ENCODE measurements at places on chromosomes 2 and 18.

DNA sequence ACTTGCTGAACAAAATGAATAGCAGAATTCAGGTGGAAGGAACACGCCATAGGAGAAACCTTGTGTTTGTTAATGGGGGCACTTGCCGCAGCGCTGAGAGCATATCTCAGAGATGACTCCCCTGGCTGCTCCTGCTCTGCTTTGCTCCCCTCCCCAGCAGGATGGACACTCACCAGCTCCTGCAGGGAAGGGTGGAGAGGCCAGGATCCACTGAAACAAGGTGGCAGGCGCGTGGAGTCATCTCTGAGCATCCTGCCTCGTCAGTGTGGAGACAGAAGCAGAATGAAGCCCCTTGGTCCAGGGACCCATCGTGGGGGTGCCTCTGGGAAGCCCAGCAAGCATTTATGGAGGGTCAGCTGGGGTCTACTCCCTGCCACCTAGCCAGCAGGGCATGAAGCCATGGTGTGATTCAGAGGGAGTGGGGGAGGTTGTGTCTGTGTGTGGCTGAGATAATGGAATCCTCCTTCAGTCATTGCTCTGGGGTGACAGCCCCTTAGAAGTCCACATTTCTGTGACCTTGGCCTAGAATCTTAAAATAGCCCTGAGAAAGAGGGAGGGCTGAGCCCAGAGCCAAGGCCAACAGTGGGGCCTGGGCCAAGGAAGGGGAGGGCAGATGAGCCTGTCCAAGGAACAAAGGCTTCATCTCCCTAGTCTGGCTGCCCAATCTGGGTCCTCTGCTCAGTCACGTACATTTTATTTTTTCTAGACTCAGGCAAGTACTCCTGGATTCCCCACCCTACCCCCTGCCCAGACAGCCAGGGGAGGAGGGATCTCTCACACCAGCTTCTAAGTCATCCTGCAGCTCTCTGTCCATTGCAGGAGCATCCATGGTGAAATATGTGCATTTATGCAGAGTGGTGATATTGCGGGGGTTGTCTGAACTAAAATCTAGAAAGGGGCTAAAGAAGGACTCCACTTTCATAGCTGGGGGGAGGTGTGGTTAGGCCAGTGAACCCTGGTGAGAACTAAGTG is 215.4 kb downstream of the ZBTB7C start:
- DNase-seq = no peak

GRCh38 chr2:170530284-170530745 is 184.8 kb upstream of the SP5 start:
- no peak for DNase-seq

DNA sequence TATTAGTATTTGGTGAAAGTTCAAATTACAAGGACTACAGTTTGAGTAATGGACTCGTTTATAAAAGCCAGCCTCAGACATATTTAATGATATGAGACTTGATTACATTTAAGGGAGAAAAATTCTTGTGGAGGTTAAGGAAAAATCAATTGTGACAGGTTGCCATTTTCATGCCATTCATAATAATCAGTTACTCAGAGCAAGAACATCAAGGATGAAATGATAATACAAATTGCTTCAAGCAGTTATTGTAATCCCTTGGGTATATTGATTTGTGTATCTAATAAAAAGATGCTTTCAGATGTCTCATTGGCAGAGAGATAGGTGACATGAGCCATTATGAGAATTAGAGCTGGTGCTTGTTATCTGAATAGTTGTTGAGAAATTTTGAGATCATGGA is 153.6 kb downstream of the ATP9B start:
- no peak for DNase-seq

GRCh38 chr2:223668302-223668998 is 66.3 kb upstream of the SCG2 start:
- no peak for DNase-seq

DNA sequence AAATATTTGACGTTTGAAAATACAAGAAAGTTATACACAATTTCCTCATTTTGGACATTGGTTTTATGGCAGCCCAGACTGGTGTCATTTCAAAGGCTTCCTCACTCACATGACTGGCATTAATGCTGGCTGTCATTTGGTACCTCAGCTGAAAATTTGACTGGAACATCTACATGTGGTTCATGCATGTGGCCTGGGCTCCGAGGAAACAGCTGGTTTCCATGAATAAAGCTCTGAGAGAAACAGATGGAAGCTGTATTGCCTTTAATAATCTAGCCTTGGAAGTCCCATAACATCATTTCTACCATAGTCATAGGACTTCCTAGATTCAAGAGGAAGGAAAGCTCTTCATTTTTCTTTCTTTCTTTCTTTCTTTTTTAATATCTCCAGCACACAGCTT is 42.9 kb upstream of the RIT2 start:
- DNase-seq = no peak

- DNase-seq = no peak
Measured at GRCh38 chr2:67790622-67791021, 272.2 kb downstream of the C1D start.

DNA sequence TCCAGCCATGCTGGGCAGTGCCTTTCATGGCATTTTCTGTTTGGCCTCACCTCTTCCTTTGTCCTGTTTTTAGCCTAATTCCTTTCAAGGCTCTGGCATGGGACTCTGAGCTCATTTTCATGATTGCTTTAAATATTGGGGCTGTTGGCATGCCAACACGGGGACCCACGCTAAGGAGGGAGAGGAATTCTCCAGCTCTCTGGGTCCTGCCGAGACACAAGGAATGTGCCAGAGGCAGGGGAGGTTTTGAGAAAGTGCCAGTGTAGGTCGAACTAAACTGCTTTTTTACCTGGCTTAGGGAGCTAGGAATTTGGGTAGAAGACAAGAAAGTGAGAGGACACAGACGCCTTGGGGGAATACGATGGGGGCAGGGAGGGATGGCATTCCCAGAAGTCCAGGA is 42.3 kb downstream of the RPL37A start:
- no peak for DNase-seq

DNA sequence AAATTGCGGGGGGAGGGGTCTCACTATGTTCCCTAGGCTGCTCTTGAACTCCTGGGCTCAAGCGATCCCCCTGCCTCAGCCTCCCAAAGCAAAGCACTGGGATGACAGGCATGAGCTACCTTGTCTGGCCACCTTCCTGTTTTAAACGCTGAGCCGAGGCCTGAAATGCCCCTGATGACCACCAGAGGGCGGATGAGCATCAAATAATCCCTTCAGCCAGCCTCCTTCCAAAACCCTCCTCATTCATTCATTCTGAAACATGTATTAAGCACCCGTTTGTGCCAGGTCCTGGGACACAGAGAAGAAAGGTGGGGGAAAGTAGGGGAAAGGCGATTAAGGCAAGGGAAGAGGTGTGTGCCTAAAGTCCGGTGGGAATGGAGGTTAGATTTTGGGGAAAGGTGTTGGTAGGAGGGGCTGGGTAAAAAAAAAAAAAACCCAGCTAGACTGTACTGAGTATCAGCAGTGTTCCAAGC is 30.7 kb upstream of the PTMA start:
- peak; percentile 83 for DNase-seq
